HTR-8/SVneo (cell line): ENCODE measurements at places on chromosomes 16 and 17.

GRCh38 chr17:79943347-79944241 lies 92.1 kb downstream of the TBC1D16 start:
- DNase-seq = no peak

GRCh38 chr16:13036600-13036999 lies 135.2 kb downstream of the SHISA9 start:
- DNase-seq = no peak

GRCh38 chr17:17681187-17681743 lies at the start of gene RAI1:
Gene RAI1, plus strand, starts transcription at chr17:17681458. Its CDS starts 111,491 bp downstream, at chr17:17792949.
- DNase-seq = peak; percentile 83

- no peak for DNase-seq
Measured at GRCh38 chr16:81626181-81626674, 152.9 kb upstream of the PLCG2 start.

DNA sequence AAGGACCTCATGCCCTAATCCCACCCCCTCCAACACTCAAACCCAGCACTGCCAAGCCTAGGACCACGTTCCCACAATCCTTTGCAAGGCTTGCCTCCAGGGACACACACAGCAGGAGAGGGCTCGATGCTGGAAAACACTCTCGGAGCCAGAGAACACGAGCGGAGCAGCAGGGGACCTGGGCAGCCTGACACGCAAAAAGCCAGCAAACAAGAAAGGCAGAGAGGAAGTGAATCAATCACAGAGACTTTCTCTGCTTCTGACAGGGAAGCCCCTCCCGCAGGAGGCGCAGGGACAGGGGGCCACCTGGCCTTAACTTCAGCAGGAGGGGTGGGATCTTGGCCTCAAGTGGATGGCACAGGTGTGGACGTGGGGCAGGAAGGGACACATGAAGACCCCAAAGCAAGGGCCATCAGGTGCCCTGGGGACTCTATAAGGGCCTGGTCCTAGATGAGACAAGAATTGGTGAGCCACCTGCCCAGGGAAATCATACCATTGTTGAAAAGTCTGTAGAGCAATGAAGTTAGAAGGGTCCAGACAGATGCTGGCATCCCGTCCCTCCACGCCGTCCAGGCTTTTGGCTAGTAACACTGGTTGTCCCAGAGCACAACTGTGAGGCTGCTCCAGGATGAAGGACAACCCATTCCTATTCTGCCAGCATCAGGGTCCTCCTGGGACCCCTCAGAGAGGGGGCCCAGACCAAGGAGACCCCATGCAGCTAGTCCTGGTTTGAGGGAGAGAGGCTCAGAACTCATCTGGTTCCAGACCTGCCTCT lies 2.2 kb downstream of the SDK2 start:
- no peak for DNase-seq

DNA sequence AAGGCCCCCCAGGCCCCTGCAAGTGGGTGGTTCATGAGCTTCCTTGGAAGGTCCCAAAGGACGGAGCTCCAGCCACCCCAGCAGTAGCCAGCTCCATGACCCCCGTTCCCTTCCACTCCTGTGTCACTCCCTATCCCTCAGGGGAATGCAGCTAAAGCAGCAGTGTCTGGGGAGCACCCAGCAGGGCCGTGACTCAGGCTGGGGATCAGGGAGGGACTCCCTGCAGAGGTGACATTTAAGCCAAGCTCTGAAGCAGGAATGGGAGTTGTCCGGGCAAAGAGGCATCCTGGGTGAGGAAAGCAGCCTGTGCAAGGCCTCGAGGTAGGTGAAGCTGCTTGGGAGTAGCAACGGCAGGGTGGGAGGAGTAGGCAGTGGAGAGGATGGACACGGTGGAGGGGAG lies 11.1 kb upstream of the NPTX1 start:
- no peak for DNase-seq

DNA sequence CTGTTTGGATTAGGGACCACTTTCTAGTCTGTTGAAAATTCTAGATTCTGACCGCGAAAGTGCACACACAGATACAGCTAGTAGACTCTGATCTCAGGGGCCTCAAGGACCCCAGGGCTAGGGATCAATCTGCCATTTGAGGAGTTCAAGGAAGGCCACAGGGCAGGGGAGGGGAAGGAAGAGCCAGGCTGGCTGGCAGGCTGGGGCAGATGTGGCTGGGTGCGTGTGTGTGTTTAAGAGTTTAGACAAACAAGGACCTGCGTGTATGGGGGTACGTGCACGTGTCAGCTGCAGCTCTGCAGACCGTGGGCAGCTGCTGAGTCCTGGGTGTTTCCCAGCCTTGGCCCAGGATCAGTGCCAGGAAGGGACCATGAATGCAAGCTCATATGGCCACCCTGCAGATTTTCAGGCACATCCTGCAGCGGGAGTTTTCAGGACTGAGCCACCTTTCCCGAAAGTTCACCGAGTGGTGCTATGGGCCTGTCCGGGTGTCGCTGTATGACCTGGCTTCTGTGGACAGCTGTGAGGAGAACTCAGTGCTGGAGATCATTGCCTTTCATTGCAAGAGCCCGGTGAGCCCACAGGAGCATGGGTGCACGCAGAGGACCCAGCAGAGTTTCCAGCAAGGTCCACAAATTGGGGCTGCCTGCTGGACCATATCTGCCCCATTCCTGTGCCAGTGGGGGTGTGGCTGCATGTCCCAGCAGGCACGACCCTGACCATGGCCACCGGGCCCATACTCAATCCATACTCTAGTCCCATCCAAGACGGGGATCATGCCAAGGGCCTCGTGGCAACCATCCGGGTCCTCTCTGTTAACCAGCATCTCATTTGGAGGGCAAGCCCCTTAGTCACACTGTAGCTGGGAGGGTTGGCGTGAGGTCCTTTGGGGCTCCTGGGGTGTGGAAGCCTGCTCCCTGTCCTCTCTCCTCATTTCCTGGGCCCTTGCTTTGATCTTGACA lies 10.6 kb downstream of the TRPV2 start:
- DNase-seq = no peak

GRCh38 chr17:49434821-49435670 lies 20.4 kb upstream of the PHB1 start:
- DNase-seq = peak; percentile 90

- DNase-seq = no peak
Measured at GRCh38 chr16:57706717-57707116, 12.1 kb downstream of the DRC7 start.

- no peak for DNase-seq
Measured at GRCh38 chr17:75684924-75685323, 17.8 kb downstream of the SAP30BP start.

DNA sequence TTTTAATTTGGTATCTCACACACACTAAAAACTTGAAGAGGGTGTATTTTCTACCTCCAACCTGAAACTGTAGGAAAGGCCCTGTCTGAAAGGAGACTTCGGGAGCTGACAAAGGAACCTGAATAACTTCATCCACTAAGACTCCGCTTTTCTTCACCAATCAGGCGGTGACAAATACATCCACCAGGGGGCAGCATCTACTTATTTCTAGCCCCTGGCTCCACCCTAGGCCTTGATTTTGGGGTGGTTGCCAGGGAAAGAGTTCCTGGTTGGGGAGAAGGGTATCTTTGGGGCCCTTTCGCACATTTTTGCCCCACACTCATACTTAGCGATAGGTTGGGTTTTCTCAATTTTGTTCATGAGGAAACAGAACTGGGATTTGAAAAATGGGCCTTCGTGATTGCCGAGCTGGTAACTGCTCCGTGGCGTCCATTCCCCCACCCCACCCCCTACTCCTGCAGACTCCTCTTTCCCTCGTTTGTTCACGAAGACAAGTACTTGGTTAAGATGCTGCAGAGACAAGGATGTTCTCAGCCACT lies 4.8 kb upstream of the ARL4D start:
- peak; percentile 93 for DNase-seq

GRCh38 chr16:24346734-24347133 lies 90.6 kb downstream of the CACNG3 start:
- DNase-seq = no peak

DNA sequence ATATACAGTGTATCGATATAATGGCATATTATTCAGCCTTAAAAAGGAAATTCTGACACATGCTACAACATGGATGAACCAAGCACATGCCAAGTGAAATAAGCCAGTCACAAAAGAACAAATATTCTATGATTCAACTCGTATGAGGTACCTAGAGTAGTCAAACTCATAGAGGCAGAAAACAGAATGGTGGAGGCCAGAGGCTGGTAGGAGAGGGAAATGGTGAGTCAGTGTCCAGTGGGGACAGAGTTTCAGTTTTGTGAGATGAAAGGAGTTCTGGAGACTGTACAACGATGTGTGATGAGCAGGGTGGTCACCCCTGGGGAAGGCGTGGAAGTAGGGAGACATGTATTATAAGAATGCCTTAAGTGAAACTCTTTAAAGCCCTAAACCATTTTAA lies 39.9 kb downstream of the RNF157 start:
- no peak for DNase-seq

- DNase-seq = peak; percentile 13
Measured at GRCh38 chr17:12485361-12485906, 180.3 kb upstream of the MYOCD start.

DNA sequence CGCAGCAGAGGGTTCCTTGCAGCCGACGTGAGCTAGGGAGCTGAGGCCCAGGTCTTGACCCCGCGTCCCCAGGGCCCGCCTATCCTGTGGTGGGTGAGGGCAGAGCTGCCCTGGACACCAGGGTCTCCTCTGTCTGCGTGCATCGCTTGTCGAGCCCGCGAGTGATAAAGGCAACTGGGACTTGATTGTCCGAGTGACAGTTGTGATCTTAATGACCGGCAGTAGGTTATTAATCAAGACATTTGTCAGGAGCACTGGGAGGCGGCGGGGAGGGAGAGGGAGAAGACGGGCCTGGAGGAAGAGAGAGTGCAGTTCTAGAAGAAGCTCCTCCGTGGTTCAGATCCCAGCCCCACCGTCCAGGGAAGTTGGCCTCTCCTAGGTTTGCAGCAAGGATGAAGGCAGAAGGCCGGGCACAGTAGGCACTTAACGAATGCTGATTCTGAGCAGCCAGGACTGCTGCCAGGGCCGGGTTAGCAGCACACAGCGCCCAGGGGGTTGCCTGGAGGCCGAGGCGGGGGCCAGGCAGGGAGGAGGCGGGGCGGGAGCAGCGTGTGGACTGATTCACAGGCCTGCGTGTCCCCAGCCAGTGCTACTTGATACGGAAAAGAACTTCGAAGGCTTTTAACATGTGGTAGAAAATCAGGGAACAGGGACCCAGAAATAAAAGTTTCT lies 11.3 kb upstream of the GSE1 start:
- no peak for DNase-seq

GRCh38 chr17:1716076-1716911 lies 6.1 kb upstream of the TLCD2 start:
- DNase-seq = peak; percentile 100

DNA sequence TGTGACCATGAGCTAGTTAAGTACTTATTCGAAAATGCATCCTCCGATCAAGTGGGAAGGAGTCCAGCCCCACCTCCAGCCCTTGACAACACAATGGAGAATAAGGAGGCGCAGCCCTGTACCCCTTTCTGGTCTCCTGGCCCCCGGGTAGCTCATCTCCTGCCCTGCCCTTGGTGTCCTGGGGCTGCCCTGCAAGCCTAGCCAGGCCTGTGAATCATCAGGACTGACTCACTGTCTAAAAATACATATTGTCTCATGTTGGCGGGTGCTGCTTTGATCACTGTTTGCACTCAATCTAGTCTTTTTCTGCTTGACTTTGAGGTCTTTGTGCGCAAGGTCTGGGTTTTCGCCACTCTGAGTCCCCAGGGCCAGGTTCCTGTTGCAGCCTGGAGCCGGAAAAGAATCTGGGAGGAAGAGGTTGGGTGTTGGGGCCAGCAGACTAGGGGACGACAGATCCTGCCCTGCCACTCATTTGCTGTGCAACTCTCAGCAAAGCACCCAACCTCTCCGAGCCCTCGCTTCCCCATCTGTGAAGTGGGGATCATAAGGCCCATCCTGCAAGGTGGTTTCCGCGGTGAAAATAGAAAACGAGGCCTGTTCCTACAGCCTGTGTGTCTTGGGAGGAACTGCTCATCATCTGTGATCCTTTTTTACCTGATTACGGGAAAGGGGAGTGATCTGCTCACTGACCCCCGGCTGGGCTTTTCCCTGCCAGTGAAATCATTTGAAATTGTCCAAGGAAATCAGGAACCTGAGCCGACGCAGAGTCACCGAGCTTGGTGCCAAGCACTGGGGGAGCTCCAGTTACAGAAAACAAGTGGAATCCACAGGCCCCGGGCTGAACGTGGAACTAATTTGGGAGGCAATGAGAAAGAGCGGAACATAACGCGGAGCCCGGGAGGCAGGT lies 230.4 kb downstream of the PARN start:
- DNase-seq = peak; percentile 47

DNA sequence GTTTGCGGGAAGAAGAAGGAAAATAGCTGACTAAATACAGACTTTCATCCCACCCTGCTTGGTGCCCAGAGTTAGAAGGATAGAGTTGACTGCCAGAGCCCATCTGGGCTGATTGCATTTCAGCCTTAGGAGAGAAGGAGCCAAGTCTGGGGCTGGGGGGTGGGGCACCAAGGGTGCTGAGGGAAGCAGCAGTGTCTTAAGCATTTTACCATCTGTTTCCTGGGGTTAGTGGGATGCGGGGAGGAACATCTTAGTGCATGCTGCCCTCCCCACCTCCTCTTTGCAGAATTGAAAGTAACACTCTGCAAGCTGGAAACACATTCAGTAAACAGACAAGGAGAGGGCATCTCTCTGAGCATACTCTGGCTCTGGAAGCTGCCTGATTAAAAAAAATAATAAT lies 1.5 kb upstream of the ARL5C start:
- DNase-seq = no peak

DNA sequence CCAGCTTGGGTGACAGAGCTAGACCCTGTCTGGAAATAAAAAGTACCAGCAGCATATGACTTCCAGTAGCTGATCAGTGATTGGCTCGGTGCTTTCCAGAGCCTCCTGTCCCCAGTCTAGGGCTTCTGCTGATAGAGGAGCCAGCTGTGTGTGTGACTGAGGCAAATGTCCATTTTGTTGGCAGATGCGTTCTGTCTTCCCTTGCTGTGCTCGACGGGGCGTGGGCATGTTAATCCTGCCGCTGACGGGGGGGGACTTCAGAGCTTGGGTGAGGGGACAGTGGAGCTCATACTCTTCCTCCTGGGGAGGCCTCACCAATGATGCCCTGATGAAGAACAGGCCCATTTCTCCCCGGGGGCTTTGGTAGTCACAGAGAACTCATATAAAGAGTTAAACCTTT lies 14.6 kb downstream of the KCTD2 start:
- no peak for DNase-seq

DNA sequence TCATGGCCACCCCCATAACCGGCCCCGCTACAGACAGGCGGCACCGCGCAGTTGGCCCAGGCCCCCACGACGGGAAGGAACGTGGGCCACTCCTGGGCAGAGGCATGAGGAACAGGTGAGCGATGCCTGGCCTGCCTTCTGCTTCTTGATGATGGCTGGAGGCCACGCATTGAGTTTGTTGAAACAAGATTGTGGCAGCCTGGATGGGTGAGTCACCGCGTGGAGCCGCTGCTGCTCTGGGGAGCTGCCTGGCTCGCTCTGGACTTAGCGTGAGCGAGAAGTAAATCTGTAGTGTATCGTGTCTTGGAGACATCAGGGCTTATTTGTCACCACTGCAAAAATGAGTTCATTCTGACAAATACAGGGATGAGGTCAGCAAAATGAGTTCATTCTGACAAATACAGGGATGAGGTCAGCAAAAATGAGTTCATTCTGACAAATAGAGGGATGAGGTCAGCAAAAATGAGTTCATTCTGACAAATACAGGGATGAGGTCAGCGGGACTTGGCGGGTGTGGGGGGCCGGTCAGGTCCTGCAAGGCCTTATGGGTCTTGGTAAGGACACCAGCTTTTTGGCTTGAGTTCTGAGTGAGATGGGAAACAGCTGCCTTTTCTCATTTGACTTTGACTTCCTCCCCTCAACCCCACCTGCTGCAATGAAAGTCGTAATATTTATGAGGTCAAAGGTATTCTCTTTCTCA lies 93.0 kb downstream of the SEC14L1 start:
- peak; percentile 78 for DNase-seq

GRCh38 chr17:80558046-80558445 lies 13.4 kb downstream of the RPTOR start:
- no peak for DNase-seq
